ENCODE measurements at places on chromosomes 2 and 18.

- no peak for DNase-seq
Measured at GRCh38 chr2:197308996-197309690, 1.4 kb downstream of the ANKRD44 start.

- no peak for DNase-seq
Measured at GRCh38 chr18:72999971-73000607, 132.3 kb upstream of the NETO1 start.

DNA sequence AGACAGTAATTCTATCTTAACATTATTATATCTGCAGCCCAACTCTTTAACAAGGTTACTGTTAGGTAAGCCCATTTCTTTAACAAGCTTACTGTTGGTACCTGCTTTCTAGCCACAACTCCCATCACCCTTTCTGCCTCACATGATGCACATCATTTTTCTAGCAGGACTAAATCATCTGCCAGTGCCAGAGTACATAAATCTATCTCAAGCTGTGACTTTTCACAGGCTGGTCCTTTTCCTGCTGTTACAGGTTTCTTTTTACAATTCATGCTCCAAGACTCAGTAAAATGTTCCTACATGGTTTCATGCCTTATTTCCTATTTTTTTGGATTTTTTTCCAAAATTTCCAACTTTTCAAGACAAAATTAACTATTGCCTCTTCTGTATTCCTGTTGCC is 30.4 kb upstream of the ZC3H15 start:
- DNase-seq, result no peak

- DNase-seq, result no peak
Measured at GRCh38 chr18:9066358-9066757, 36.1 kb upstream of the NDUFV2 start.

- no peak for DNase-seq
Measured at GRCh38 chr2:24635181-24635580, 144.1 kb downstream of the NCOA1 start.

DNA sequence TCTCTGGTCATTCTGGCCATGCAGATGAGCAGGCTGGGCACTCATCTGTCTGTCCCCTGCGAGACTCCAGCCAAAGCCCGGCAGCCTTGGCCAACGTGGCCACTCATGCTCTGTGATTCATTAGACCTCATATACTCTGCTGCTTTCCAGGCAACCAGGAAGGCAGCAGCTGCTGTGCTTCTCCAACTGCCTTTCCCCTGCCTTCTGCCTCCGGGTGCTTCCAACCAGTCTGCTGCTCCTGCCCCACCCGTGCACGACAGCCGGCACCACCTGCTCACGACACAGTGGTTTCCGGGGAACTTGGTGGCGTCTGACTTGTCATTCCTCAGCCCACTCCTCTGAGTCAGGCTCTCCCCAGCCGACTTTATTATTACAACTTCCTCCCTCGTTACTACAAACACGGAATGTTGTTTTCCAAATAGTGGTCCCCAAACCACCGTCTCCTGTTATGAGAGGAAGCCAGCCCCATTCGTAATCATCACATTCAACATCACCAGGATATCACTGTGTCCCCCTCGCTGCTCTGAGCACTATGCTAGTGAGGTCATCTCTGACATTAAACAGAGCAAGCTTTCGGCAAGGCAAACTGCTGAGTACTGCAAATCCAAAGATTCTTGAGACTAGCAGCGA is 392.4 kb downstream of the ALK start:
- no peak for DNase-seq

DNA sequence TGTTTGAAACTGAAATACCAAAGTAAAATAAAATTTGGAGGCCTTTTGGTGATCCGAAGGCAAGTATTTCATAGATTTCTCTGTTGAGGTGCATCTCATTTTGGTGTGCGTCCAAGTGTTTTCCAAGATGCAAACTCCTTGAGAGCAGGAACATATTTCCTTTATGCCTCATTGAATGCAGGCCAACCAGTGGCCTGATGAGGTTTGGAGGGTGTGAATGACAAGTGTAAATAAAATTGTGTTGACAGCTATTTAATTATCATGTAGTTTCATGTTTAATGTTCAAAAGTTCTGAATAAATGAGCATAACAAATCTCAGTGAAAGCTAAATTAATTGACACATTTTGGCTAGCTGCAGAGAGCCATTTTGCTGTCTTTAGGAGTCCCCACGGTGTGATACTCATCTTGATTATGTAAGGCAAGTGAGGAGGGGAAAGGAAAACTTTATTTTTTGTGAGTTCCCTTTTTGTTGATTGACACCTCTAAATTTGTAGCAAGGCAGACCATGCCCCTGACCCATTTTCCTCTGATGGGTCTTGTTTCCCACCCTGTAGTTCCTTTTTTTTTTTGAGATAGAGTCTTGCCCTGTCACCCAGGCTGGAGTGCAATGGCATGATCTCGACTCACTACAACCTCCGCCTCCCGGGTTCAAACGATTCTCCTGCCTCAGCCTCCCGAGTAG is 6.3 kb upstream of the LTBP1 start:
- no peak for DNase-seq

- DNase-seq, result peak; percentile 35
Measured at GRCh38 chr2:12728221-12728777, 11.6 kb downstream of the TRIB2 start.

DNA sequence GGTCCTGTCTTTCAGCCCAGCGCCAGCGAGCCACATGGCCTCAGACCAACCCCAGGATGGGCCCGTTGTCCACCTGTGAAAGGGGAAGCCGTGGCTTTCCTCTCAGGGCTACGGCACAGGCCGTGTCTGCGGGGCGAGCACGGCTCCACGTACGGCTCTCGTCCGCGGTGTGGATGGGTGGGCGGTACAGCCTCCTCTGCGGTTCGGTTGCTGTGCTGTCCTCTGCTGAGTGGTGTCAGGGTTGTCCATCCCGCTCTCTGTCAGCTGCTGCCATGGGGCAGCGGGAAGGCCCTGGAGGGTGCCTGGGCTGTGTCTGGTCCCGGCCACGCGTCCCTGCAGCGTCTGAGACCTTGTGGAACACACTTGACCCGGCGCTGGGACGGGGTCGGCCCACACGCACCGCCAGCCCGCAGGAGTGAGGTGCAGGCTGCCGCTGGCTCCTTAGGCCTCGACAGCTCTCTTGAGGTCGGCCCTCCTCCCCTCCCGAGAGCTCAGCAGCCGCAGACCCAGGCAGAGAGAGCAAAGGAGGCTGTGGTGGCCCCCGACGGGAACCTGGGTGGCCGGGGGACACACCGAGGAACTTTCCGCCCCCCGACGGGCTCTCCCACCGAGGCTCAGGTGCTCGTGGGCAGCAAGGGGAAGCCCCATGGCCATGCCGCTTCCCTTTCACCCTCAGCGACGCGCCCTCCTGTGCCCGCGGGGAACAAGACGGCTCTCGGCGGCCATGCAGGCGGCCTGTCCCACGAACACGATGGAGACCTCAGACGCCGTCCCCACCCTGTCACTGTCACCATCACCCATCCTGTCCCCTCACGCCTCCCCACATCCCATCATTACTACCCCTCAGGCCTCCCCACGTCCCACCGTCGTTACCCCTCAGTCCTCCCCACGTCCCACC is 128.7 kb downstream of the NFATC1 start:
- no peak for DNase-seq

GRCh38 chr2:38666556-38666910 is 619 bp downstream of the GALM start:
- DNase-seq, result no peak

DNA sequence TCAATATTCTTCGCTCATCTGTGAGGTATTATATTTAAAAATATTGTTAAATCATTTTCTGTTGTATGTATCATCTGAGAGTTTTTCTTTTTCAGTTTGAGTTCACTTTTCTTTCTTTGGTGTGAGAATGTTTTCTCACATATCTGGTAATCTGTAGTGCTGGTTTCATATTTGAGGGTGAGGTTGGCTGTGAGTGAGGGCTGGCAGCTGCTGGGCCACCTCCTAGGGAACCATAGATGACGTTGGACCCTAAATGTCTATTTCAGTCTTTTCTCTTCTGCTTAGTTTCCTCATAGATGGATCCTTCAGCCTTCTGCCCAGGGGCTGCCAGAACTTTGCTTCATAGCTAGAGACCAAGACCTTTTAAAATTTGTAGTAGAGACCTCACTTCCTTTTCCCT is 33.5 kb downstream of the MGAT5 start:
- DNase-seq, result no peak

- no peak for DNase-seq
Measured at GRCh38 chr2:10912076-10912731, 470 bp downstream of the KCNF1 start.

- DNase-seq, result no peak
Measured at GRCh38 chr2:98598781-98599428, 9.4 kb downstream of the COA5 start.

GRCh38 chr2:120942658-120943057 is 207.0 kb downstream of the GLI2 start:
- no peak for DNase-seq

GRCh38 chr18:10916865-10917264 is 232.5 kb downstream of the PIEZO2 start:
- DNase-seq, result no peak

DNA sequence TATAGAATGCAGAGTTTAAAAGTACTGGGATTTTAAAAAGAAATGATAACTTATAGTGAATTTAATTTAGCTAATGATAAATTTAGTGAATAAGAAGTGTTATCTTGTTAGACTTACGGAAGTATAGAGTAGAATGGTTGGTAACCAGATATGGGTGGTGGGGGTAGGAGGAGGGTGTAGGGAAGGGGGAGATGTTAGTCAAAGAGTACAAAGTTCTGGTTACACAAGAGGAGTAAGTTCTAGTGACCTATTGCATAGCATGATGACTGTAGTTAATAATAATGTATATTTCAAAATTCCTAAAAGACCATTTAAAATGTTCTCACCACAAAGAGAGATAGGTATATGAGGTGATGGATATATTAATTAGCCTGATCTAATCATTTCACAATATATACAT is 184.8 kb upstream of the STON1 start:
- no peak for DNase-seq

GRCh38 chr2:138390316-138390945 is 111.1 kb upstream of the SPOPL start:
- no peak for DNase-seq

DNA sequence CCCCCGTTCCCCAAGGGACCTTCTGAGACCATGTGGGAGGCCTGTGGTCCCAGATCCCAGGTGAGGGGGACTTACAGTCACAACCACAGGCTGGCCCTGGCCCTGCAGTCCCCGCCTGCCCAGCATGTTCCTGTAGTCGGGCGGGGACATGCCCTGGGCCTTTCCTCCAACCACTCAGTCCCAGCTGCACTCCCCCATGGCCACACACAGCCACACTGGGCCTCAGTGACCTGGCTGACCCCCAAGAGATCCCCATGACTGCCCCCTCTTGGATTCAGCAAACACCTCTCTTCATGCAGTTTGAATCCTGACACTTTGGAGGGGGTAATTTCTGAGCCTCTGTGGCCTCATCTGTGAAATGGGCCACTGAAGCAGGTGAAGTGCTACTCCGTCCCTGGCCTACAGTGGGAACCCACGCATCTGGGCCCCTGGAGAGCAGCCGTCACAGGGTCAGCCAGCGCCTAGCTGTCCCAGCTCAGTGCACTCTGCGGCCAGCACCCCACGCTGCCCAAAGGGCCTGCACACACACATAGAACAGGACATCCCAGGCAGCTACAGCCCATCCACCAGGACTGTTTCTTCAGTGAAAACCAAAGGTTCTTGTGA is 12.7 kb upstream of the ARHGEF4 start:
- no peak for DNase-seq
